ENCODE measurements at places on chromosomes 3 and 15.

GRCh38 chr15:29142129-29142747 lies 127.4 kb downstream of the NSMCE3 start:
- DNase-seq, result no peak

DNA sequence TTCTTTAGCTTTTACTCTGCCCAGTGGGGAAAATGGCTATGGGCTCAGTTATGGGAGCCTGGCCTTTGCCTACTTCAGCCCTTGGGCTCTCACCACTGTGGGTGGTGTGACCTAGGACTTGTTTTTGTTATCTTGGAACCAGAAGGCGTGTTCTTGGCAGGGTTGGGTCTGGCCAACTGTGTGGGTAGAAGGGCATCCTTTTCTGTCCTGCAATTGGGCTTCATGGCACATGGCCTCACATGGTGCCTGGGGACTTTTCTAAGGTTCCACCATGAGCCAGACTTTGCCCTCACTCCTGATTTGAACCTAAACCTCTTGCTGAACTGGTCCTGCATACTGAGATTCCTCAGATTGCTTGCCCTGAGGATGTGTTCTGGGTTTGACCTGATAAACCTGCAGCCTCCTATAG lies 1.7 kb downstream of the GLYCTK start:
- no peak for DNase-seq

GRCh38 chr15:62135532-62136134 lies 29.5 kb downstream of the C2CD4B start:
- DNase-seq, result no peak

DNA sequence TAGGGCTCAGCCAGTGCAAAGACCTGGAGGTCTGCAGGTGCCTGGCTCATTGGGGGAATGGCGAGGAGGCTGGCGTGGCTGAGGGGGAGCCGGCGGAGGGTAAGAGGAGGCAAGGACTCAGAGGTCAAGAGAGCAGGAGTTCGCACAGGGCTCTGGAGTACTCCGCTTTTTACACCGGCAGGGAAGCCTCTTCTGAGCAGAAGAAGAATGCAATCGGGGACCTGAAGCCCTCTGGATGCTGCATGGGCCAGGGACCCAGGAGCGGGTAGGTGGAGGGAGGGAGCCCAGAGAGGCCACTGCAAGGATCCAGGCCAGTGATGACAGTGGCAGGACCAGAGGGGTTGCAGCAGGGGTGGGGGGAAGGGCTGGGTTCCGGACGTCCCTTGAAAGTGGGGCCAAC lies 70.4 kb upstream of the TAMM41 start:
- DNase-seq, result no peak

DNA sequence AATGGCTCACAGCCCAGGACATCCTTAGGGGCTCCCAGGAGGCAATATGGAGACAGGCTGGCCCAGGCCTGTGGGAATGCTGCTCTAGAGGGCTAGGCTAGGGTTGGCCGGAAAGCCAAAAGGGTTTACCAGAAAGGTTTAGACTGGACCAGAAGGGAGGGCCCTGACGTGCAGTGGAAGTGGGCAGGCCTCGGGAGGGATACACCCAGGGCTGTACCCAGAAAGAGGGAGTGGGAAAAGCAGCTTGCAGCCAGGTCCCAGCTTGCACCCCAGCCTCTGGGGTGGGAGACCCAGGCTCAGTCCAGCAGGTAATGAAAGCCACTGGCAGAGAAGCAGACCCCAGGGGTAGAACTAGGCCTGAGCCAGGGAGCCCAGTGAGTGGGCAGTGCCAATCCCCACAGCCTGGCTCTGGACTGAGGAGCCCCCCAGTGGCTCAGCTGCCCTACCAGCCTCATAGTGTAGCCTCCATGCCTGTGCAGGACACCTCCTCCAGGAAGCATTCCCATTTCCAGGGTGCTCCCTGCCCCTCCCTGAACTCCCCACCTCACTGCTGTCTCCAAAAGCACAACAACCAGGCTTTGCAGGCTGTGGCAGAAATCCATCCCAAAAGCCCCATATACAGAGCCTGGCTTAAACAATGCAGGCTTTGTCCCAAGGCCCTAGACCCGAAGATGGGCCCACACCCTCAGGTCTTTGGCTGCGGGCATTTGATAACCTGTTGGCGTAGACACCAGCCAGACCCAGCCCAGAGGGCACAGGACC lies 3.5 kb downstream of the GORASP1 start:
- DNase-seq, result no peak

DNA sequence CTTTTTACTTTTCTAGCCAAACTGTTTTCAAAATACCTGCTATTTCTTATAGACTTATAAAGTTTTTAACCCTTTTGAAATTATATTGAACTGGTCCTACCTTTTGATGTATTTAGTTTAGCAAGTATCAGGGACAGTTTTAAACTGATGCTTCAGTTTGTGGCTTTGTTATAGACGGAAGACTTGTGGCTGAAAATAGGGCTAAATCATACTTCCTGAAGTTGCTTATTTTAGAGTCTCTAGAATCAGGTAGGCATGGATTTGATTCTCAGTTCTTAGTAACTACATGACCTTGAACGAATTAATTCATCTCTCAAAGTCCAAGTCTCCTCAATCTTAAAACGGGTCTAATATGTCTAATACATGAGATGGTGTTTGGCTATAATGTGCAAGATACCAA lies 322.8 kb downstream of the RAP2B start:
- DNase-seq, result no peak

DNA sequence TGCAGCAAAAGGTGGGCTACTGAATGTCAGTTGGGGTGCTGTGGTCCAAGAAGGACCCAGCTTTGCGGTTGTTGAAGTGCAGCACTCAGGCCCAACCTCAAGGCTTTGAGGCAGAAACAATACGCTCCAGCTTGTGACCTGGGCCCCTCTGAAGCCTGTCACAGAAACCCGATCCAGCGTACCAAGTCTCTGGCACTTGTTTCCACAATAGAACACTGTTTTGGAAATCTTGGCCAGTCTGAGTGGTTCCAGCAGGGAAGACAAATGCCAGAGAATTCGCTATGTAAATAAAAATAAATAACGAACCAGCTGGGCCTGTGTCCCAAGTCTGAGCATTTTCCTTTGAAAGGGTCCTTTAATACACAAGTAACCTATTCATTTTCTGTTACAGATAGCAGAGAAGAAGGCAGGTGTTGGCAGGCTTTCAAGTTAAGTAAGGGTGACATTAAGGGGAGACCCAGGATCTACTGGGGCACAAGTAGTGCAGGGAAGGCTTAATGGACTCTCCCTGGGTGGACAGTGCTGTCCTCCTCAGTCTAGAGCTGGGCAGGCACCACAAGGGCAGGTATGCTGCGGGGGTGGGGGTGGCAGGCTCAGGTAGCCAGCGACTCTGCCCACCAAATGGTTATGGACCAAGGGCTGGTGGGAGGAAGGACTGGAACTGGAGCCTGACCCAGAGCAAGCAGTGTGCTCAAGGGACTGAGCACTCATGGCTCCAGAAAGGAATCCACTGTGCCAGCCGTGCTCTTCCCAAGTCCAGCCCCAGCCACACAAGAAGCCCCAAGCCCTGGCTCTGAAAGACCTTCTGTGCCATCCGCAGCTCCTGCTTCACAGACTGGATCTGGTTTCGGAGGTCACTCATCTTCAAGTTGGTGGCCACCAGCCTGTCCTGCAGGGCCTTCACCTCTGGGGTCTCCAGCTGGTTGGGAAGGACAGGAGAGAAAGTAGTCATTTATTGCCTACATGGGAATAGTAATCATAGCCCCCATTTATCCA lies 26.3 kb downstream of the CCDC13 start:
- DNase-seq, result no peak

DNA sequence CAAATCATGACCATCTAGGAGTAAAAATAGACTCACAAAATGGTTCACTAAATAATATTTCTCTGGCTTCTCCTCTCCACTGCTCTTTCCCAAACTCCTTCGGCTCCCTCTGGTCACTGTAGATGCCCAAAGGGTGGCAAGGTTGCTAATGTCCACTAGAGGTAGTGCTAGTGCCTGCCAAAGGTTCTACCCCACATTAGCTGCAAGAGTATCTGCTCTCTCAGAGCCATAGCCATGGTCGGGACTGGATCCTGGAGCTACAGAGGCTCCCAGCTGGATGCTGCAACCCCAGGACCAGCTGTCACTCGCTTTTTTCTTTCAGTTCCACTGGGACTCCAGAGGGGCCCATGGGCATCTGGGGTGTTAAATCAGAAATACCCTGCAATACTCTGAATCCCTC lies 8.5 kb downstream of the HTR3D start:
- DNase-seq, result no peak

- no peak for DNase-seq
These were observed 87.1 kb upstream of the PLSCR4 start for GRCh38 chr3:146337991-146338390.

Measured in D721Med (cell line).